ENCODE measurements at places on chromosomes 2 and 18. TPM values are rescaled to one million over a fixed set of nuclear protein-coding genes. Genes with fewer than 3 reads are reported as not detected.
A peak's percentile ranks its signal among the peaks of the same experiment; 100 is the strongest.

GRCh38 chr2:166158546-166158945 is 30.7 kb upstream of the SCN1A start:
- no peak for DNase-seq

GRCh38 chr2:105761931-105762515 is 17.3 kb downstream of the NCK2 start:
- DNase-seq, result no peak

DNA sequence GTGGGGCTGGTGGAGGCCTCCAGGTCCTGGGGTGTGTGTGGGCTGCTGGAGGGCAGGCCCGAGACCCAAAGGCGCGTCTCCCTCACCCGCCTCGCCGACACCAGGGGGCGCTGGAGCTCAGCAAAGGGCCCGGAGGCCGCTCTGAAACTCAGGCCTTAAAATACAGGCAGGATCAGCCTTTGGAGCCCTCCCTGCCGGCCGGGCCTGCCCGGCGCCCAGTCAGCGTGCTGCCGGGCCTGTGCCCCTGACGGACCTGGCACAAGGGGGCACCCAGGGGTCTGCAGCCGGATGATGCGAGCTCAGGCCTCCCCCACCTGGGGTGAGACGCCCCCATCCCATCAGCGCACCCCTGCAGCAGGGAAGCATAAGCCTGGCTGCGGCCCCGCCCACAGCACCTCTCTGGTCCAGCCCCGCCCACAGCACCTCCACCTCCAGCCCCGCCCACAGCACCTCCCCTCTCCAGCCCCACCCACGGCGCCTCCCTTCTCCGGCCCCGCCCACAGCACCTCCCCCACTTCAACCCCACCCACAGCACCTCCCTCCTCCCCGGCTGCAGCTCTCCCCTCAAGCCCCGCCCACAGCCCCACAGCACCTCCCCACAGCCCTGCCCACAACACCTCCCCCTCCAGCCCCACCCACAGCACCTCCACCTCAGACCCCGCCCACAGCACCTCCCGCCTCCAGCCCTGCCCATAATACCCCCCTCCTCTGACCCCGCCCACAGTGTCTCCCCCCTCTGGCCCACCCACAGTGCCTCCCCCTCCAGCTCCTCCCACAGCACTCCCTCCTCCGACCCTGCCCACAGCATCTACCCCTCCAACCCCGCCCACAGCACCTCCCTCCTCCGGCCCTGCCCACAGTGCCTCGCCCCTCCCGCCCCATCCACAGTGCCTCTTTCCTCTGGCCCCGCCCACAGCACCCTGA is 92.8 kb upstream of the OTOS start:
- peak; percentile 96 for DNase-seq

GRCh38 chr2:160336635-160337034 is 136.6 kb upstream of the ITGB6 start:
- no peak for DNase-seq

GRCh38 chr2:177474301-177474700 is 81.7 kb downstream of the AGPS start:
- no peak for DNase-seq

DNA sequence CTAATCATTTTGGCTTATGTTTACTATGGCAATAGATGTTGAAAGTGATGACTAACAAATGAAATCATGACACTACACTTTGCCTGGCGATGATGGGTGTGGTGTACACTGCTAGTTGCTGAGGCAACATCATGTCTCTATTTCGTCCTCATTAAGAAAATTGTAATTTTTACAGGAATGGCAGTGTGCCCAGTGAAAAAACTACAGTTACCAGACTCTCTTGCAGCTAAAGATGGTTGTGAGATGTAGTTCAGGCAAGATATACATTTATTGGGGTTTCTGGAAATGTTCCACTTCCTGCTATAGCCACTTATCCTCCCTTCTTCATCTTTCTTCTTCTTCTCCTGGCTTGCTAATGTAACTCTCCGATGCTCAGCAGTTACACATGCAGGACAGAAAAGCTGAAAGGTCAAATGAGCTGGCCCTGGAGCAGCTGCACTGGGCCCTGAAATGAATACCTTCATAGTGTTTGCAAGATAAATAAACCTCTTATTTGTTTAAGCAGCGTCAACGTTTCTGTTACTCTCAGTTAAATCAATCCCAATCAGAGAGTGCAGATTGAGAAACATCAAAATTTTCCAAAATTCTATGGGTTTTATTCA is 46.0 kb downstream of the SOCS6 start:
- DNase-seq, result no peak

GRCh38 chr2:129058981-129059380 is 740.3 kb upstream of the HS6ST1 start:
- DNase-seq, result no peak

- DNase-seq, result no peak
These were observed 8.3 kb downstream of the MOCOS start for GRCh38 chr18:36195427-36196122.

DNA sequence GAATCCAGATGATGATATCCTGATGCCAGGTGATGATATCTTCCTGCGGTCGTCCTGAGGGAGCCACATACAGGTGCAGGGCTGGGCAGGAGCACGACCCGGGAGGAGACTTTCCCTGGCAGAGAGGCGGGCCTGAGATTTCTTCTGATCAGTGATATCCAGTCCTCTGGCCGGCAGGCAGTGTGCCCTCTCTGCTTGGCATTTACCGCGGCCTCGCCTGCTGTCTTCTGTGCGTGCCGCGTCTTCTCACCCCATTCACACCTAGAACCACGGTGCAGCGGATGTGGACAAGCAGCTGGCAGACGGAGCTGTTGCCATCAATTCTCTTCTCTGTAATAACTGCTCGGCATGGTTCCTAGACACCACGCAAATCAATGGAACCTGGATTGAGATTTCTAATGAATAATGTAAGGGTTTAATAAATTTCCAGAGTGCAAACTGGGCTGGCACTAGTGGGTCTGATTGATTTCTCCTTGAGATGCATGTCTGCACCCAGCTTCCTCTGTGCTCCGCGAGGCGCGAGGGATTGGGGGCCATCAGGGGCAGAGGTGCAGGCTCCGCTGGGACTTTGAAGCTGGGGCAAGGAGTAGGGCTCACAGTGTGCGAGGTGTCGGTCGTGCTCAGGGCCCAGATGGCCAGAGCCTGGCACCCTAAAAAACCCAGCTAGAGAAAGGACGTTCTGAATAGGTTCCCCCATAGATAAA is 208.9 kb upstream of the HDAC4 start:
- no peak for DNase-seq

DNA sequence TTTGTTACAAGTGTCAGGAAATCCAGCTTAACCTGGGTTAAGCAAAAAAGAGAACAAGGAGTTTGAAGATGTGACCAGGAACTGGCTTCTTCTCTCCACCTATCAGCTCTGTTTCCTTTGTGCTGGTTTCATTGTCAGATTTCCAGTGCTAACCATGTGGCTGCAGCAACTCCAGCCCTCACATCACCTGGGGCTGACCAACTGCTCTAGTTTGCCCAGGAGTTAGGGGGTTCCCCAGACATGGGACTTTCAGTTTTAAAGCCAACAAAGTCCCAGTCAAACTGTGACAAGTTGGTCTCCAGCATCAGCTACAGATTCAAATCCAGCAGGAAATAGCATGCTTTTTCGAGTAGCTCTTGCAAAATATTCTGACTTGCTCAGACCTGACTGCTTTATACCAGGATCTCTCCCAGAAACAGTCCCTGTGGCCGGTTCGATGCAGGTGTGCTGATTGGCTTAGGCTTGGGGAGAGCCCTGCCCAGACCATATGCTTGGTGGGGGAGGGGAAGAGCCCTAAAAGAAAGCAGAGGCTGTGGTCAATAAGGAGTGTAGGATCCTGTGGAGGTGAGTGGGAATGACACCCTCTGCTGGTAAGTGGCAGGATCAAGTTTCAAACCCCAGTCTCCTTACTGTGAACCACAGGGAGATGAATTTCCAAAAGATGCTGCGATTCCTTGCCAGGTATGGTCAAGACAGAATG is 49.5 kb downstream of the KCNE4 start:
- DNase-seq, result no peak

DNA sequence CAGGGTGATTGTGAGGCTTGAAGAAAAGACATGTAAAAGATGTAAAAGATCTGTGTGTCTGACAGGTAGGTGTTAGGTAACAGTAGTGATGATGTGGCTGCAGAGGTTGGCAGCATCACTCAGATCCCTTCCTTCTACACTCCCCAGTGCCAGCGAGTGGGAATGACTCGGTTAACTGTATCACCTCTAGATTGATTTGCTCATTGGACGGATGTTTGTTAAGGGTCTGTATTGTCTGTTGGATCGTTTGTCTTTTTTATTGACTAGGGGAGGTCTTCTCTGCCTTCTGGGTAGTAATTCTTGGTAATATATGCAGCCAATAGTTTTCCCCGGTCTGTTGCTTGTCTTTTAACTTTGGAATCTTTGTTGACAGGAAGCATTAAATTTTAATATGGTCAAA is 44.8 kb upstream of the CNGA3 start:
- no peak for DNase-seq

The TGFBRAP1 gene
- total RNA-seq, result 24.1 TPM

The BMP10 gene
- total RNA-seq, result not detected

The CHRND gene
- not detected for total RNA-seq

The TBR1 gene
- 0.13 TPM for total RNA-seq

Measured in mesothelial cell of epicardium (in vitro differentiated cells).